Diencephalon (tissue), 1 donor: ENCODE measurements at places on chromosomes 5 and 9. TPM values are rescaled to one million over a fixed set of nuclear protein-coding genes. Genes with fewer than 3 reads are reported as not detected.

PNPLA7 gene
- total RNA-seq = 1.6 TPM

TSSK1B gene
- total RNA-seq = not detected

WNT8A gene
- 0.23 TPM for total RNA-seq

BAAT gene
- 0.23 TPM for total RNA-seq

PLPPR1 gene
- total RNA-seq = 152 TPM

PARP8 gene
- 56.3 TPM for total RNA-seq

CBY3 gene
- 0.46 TPM for total RNA-seq
